Stimulated activated CD4-positive, alpha-beta T cell treated with anti-CD3 and anti-CD28 coated beads, Interleukin-1b, Interleukin-23, amount 100 ng/mL, for 24 hours (primary cell): ENCODE measurements at places on chromosomes 16 and 17.

GRCh38 chr16:80117556-80118130, 423.1 kb upstream of the DYNLRB2 start:
- no peak for DNase-seq

GRCh38 chr16:89658221-89658879, 714 bp downstream of the SPATA33 start:
- DNase-seq: no peak

DNA sequence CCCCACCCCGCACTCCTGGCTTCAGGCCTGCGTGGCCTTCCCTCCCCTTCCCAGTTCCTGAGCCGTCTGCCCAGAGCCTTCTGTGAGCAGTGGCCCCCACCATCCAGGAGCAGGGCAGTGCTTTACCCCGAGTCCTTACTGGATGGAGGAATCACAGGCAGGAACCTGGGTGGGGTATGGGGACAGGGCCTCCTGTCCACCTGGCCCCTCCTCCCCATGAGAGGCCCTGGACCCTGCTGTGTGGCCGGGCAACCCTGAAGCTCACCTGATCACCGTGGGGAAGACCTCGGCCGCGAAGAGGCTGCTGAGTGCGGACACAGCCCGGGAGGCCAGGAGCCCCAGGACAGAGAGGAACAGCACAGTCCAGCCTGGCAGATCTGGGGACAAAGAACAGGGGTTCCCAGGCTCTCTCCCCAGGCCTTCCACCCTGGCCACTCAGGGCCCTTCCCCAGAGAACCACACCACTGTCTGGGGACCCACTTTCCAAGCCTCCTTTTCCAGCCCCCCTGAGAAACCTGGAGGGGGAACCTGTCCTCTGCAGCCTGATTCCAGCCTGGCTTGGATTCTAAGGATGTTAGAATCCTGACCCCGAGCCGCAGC, 3.2 kb downstream of the SLC22A31 start:
- no peak for DNase-seq

GRCh38 chr17:80955078-80955477, 36.6 kb upstream of the CHMP6 start:
- DNase-seq: no peak
